ENCODE measurements at places on chromosomes 5 and 9.

DNA sequence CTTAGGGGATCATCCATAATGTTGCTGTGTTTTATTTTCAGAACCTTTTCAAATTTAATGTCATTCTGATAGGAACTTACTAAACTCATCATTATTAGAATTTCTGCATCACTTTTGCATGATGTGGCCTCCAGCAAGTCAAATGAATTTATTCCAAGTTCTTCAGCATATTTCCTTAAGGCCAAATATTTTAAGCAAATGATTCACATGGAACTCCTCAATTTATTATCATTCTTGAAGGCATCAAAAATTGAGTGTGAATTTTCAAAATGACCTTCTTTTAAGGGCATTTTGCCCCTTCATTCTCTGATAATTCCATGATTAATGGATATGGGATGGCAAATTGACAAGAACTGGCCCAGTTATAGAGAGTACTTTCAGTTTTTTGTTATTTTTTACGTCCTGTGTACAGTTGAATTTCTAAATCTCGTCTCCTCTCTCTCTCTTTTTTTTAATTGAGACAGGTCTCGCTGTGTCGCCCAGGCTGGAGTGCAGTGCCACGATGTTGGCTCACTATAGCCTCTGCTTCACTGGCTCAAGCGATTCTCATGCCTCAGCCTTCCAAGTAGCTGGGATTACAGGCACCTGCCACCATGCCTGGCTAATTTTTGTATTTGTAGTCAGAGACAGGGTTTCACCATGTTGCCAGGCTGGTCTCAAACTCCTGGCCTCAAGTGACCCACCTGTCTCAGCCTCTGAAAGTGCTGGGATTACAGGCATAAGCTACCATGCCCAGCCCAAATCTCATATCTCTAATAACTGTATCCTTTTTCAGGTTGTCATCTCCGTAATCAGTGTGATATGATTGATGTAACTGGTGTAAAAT is 29.1 kb downstream of the GPR21 start:
- DNase-seq, result no peak

- no peak for DNase-seq
Measured at GRCh38 chr5:147382776-147383175, 127.1 kb downstream of the DPYSL3 start.

- no peak for DNase-seq
Measured at GRCh38 chr9:35073279-35073612, 821 bp upstream of the VCP start.

GRCh38 chr9:138022756-138023393 is 145.3 kb downstream of the CACNA1B start:
- DNase-seq, result no peak

GRCh38 chr5:56812110-56812509 is 3.2 kb upstream of the MAP3K1 start:
- peak; percentile 85 for DNase-seq

DNA sequence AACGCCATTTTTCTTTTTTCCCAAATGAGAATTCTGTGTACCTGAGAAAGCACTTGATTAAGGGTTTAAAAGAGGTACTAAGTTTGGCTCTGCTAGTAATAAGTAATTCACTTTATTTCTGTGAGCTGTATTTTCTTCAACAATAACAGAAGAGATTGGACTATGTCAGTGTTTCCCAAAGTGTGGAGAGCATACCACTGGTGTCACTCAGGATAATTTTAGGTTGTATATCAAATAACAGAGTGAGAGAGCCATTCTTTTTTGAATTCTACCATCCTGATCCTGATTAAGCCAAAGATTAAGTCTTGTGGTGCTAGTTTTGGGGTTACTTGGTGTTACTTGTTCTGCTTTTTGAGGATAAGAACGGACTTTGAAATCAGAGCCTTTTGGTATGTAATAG is 142.3 kb upstream of the PPP1R2B start:
- no peak for DNase-seq

- no peak for DNase-seq
Measured at GRCh38 chr9:31394015-31394473, 990.4 kb upstream of the ACO1 start.

DNA sequence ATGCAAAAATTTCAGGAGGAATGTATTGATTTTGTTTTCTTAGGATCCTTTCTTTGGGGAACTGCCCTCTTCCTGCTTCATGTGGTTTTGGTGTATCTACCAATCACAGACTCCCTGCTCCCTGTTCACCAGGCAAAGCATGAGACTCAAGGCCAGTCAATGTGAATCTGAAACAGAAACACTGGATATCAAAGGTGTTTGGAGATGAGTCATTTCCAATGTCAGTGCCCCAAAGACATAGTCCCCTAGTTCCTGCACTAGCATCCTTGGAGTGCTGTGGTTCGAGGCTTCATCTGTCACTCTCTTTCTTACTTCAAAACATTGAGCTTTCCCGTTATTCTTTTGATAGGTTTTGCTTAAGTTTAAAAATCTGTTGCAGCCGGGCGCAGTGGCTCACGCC is 8.1 kb downstream of the PPP3R2 start:
- no peak for DNase-seq

GRCh38 chr9:114697951-114698351 is 16.0 kb upstream of the TEX48 start:
- DNase-seq, result no peak

GRCh38 chr5:111756581-111757354 is at the start of gene NREP:
TSS of gene NREP (minus strand) at chr5:111757194. CDS start at chr5:111755772, 1,422 bp downstream.
- DNase-seq, result peak; percentile 49

DNA sequence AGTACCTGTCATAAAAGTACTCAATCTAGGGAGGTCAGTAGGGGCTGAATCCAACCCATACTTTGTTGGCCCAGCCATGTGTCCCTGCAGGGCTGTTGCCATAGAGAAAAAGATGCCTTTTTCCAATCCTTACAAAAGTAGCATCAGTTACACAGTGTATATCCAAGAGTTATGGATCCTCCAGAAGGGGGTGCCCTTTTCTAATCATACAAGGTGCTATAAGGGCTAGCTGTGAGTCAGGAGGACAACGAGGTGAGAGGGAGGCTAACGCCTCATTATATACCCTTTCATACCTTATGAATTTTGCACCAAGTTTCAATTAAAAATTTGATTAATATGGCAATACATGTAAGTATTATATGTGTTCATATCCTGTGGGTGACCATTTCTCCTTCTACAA is 4.8 kb downstream of the KIAA0825 start:
- peak; percentile 67 for DNase-seq

DNA sequence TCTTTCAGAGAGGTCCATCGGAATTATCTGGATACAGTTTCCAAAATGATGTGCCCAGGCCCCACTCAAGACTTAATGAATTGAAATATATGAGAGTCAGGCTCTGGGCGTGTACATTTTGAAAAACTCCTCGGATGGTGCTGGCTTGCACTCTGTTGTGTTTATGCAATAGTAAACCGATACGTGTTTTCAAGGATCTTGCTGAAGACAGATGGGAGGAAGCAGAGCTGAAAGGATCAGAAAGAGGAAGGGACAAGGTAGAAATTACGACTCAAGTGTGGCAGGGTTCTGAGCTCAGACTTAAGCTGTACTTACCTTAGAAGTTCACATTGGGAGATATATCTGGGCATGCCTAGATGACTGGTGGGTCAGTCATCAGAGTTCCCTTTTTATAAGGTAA is 13.7 kb upstream of the STOM start:
- peak; percentile 59 for DNase-seq

DNA sequence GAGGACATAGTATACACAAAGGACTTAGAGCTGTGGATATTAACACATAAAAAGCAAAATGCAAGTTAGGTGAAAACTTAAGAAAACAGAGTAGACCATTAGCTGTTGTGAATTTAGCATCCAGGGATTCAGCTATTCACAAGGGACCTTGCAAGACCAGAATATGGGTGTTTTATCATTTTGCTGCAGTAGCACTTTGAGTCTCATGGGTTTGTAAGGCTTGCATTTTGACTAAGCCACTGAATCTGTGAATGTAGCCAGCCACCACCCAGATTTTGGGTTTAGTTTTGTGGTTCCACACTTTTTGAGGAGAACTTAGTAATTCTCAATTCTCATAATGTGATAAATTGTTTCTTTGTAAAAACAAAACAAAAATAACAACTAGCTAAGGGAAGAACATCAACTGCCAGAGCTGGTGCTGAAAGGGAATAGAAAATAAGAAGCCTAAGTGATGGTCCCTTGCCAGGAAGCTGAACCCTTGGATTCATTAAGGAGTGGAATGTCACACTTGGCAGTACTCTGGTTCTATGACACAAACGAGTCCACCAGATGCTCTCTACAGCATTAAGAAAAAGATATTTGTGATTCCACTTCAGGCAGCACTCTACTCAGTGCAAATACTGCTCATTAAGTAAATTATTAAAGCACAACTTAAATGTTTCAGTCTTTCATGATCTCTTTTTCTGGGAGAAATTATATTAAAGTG is 557.4 kb upstream of the ZNF462 start:
- no peak for DNase-seq

DNA sequence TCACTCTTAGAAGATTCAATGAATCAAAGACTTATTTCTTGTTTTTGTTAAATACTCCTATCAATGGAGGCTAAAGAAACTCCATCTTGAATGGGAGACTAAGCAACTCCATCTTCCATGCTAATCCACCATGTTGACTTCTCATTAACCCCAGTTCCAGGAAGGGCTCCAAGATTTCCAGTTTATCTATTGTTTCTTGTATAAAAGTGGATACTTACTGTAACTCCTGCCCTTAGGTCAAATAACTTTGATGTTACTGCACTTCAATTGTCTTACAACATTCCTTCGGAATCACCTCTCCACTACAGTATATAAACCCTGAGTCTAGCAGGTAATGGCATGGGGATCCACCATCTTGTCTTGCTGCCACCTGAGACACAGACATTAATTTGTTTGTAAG is 63.0 kb downstream of the PUM3 start:
- no peak for DNase-seq

GRCh38 chr5:138180183-138180782 is 1.4 kb downstream of the KIF20A start:
- peak; percentile 93 for DNase-seq

DNA sequence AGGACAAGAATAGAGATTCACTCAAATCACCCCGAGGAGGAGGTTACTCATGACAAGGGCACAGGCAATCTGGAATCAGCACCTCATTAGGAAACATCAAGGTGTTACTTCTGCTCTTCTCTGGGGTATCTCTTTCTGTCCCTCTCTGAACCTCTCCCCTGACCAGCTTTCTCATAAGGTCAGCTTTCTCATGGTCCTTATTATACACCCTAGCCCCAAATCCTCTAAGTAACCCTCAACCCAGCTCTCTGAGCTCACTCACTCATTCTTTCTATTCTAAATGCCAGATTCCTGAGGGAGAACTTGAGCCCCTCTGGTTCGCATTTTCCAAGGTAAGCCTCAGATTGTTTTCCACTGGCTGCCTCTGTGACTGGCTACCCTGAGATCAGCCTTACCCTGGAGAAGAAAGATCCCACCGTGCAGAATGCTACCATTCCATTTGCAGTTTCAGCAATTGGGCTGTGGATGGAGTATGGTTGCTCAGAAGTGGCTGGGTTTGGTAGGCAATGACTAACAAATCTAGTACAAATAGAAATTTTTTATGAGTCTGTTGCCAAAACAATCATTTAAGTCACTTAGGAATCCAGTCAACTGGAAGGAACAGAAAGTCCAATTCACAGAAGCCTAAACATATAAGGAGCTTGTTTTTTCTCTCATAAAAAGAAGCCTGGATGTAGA is 9.0 kb upstream of the TIMD4 start:
- DNase-seq, result no peak

DNA sequence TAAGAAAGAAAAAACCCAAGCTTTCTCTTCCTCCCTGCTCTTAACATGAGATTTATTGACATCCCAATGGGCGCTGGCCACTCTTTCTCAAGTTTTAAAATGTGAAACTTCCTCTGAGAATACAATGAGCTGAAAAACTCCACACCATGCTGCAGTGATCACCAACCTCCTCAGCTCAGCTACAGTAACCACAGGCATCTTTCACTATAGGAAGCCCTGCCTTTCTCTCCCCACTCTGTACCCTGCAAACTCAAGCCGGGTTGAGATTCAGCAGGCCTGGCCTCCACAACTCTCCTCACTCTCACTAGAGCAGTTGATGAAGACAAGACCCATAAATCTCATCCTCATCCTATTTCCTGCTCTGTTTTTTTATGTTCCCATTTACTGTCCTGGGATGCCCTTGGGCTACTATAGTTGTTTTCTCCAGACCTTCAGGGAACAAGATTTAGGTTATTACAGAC is 48.3 kb downstream of the SH3TC2 start:
- DNase-seq, result no peak

- no peak for DNase-seq
Measured at GRCh38 chr9:134382733-134383132, 56.5 kb downstream of the RXRA start.

DNA sequence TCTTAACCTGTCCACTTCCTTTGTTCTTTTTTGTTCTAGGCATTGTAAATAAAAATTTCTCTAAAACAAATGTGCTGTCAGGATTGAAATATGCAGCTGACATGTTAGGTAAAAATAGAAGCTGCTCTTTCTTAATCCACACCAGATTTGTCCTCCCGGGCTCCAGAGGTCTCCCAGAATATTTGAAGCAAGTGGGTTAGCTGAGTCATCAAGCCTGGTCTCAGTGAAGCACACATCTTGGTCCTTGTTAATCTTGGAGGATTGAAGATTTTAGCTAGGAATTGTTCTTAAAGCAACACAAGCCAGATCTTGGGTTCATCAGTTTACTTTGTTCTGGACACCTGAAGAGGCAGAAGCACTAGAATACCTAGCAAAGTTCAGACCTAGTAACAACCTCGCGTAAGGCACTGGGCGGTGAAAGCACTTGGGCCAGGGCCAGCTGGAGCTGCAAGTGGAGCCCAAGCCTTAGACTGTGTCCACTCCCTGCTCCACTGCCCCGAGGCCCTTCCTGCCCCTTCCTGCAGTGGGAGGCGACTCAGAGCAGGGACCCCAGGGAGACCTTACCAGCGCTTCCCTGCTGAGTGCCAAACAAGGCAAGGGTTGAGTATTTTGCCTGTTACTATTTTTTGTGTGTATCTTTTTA is 36.5 kb downstream of the HABP4 start:
- DNase-seq, result no peak

- no peak for DNase-seq
Measured at GRCh38 chr5:172726966-172727365, 44.0 kb downstream of the DUSP1 start.

DNA sequence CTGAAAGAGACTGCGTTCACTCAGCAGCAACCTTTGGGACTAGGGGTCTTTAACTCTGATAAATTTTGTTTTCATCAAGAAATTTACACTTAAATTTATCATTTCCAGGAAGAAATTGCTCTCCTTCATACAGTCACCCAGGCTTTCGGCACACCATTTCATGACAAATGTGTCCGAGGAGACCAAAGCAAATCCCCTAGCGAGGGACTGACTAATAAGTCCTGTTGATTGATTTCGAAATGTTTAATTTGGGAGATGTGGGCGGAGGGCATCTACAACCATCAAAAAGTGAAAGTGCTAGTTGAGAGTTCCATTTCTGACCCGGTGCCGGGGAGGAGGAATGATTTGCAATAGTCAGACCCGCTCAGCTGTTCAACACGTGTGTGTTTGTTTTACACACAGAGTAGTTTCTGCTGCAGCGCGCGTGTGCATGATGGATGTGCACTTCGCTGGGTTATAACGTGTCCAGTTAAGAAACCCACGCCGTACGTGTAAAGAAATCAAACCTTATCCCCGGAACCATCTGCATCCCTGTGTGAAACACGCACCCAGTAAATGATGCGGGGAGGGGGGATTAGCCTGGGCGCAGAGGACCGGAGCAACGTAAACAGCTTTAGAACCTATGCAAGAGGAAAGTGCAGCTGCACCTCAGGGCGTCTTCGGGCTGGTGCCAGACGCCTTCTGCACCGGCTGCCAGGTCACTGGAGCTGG is 845 bp upstream of the NR4A3 start:
- DNase-seq, result peak; percentile 69

GRCh38 chr5:59548807-59549357 is 344.6 kb downstream of the PDE4D start:
- no peak for DNase-seq

Data from hematopoietic multipotent progenitor cell treated with erythropoietin and hydrocortisone succinate and interleukin-3 and kit ligand, for 4 days (in vitro differentiated cells).